Sciatic nerve (tissue), 2 donors: ENCODE measurements at places on chromosomes 4 and X.

DNA sequence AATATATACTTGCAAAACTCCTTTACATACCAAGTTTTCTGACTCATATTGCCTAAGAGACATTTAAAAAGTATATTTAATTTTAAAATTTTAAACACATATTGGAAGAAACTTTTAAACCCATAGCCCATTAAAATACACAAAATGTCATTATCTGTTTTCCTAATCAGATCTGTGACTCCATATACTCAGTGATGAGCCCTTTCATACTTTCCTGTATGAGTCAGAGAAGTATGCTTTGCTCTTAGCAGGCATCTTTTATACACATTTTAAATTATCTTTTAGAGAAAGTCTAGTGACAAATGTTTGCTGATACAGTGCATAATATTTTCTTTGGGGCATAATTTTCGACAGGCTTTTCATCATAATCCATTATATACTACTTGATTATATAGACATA, 26.4 kb downstream of the SPIN3 start:
- DNase-seq, result no peak

- no peak for DNase-seq
These were observed 121.0 kb downstream of the KCNIP4 start for GRCh38 chr4:21827575-21827974.

- DNase-seq, result no peak
These were observed 92.7 kb upstream of the PGRMC2 start for GRCh38 chr4:128380306-128380705.

GRCh38 chr4:147355847-147356246, 125.0 kb upstream of the EDNRA start:
- no peak for DNase-seq

GRCh38 chrX:13377550-13377934, 57.7 kb upstream of the ATXN3L start:
- no peak for DNase-seq

DNA sequence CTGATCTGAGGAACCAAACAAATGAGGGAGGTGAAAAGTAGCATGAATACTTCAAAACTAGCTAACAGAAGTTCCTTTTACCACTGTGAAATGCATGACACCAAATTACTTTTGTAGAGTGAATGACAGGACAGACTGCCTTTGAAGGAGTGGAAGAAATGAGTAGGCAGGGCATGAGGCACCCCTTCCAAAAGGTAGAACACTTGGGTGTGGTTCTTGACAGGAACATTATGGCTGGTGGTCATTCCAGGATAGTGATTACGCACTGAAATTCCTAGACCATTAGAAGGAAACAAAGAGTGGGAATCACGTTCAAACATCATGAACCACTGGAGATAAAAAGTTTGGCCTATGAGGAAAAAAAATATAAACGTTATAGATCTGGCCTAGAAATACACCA, 4.9 kb downstream of the HUWE1 start:
- DNase-seq, result no peak

DNA sequence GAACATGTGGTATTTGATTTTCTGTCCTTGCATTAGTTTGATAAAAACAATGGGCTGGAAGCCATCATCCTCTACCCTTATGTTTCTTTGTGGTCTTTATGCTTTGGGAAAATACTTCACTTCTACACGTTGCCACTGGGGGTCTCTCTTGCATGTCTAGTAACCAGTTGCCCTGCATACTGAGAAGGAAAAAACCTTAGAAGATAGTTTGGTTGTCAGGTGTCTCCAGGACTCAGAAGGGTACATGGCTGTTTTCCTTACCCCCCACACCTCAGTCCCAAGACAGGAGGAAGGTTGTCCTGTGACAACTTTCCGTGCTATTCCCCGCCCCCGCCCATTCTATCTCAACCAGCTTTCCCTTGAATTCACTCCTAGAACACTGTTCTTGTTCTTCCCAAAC, 62.1 kb upstream of the LANCL3 start:
- no peak for DNase-seq

GRCh38 chr4:3388471-3389232, 53.1 kb upstream of the HGFAC start:
- DNase-seq, result no peak

DNA sequence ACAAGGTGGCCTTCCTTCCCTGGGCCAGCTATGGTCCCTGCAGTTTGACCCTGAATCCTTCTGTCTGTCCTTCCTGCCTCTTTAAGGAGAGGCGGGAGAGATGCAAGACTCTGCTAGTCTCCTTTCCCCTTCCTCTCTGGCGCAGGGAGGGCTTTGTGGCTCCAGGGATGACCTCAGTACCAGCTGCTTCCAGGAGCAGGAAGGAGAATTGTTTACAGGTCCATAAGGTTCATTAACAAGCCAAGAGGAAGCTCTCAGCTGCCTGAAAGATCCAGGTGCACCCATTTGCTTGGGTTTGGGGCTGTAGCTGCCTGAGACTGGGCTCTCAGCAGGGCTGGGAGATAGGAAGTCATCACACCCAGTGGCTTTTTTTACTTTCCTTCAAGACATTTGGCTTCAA, 4.0 kb upstream of the FATE1 start:
- no peak for DNase-seq

GRCh38 chrX:78958419-78959116, 13.4 kb downstream of the P2RY10 start:
- no peak for DNase-seq

DNA sequence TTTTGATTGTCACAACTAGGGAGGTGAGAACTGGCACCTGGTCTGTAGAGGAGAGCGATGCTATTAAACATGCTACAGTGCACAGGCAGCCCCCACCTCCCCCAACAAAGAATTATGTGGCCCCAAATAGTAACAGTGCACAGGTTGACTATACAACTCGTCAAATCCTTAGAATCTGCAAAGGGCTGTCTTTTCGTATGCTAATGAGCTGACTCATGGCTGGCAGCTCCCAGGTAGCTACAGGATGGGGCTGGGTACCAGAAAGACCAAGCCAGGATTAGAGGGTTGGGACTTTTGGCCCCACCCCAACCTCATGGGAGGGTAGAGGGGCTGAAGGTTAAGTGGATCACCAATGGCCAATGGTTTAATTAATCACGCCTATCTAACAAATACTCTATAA, 104.7 kb upstream of the SORBS2 start:
- DNase-seq, result no peak

DNA sequence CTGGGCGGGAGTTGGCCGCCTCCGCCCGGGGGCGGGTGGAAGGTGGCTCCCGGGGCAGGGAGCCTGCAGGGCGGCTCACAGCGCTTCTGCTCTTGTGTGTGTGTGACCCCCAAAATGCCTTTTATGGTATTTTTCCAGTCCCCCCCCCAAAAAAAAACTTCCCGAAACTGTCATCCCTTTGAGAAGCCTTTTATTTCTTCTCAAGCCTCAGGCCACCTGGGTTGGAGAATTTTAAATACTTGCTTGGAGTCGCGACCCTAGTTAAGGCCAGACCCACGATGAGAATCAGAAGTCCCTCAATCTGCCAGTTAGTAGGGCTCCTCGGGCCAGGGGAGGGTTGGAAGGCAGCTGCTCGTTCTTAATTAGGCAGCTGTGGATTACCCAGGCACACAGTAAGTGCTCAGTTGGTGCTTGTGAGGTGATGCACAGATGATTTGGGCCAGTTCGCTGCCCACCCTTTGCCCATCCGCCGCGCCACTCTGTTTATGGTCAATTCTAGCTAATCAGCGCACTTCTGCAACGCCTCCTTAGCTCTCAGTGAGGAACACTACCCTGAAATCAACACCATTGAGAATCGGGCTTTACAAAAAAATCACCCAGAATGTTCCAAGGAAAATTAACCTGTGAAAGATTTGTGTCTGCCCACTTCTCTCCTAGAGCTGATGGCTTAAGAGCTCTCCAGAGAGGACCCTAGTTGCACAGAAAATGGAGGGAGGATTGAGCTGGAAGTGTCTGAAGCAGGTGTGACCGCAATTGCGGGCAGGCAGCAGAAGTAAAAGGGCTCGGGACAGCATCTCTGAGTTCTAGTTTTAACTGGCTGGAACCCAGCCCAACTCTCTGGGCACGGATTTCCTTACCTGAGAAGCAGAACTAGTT, 648 bp upstream of the SCD5 start:
- DNase-seq, result no peak

GRCh38 chr4:144688035-144688569, 42.1 kb downstream of the HHIP start:
- no peak for DNase-seq

DNA sequence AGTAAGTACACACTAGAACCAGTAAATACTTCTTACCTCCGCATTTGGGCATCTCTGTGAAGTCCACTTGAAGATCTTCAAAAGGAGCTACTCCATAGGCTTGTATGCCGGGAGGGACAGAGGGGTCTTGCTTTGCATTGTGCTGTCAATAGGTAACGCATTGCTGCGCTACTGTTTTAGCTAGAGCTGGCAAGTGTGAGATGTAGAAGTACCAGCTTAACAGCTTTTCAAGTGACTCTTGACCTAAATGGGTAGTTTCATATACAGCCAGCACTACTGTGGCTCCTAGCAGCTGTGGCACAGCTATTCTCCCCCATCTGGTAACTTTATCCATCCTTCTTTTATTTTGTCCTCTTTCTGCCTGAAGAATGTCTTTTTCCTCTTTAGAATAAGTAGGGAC, 205.3 kb upstream of the KLF8 start:
- no peak for DNase-seq

DNA sequence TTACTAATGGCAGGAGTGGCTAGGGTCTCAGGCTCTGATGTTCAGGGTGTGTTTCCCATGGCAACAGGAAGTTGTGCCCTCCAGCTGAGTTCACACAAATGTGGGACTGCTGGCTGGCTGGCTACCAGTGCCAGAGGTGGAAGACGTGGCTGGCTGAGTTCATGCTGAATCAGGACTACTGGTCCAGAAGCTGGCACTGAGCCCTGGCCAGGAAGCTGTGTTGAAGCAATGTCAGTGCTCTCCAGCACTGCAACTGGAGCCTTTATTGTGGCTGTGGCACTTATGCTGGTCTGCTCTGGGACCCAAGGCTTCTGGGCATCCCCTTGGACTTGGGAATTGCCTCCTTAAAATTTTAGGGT, 42.0 kb upstream of the ZXDA start:
- DNase-seq, result no peak

- DNase-seq, result no peak
These were observed 13.7 kb downstream of the OCRL start for GRCh38 chrX:129553619-129554288.

DNA sequence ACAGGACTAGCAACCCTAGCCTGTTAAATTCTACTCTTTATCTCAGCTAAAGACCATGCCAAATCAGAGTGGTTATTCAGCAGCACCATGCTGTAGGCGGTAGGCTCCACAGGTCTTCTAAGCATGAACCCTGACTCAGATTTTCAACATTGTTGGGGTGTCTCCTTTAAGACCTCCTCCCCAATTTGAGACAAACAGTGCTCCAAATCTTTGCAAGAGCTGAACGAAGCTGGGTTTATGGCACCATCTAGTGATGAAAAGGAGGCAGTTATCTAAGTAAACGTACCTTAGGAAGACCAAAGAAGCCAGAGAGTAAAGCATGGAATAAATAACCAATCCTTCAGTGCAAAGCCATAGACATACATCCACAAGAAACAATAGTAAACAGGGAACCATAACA, 334.5 kb upstream of the SLC7A11 start:
- no peak for DNase-seq

DNA sequence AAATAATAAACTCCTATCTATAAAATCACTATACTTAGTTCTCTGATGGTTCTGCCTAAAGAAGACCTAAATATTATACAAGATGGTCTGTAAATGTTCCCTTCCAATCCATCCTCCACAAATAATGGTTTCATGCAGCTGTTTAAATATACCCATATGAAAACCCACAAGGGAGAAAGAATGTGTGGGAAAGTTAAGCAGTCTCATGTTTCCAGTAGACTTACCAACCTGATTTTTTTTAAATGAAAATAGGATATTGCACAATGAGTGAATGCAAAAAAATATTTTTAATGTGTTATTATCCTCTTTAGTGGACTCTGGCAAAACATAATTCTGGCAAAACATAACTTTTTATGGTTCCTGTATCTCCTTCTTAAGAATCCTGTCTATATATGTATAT, 23.3 kb downstream of the CAMK2D start:
- no peak for DNase-seq

- no peak for DNase-seq
These were observed 348.7 kb downstream of the BMPR1B start for GRCh38 chr4:95106408-95106928.

DNA sequence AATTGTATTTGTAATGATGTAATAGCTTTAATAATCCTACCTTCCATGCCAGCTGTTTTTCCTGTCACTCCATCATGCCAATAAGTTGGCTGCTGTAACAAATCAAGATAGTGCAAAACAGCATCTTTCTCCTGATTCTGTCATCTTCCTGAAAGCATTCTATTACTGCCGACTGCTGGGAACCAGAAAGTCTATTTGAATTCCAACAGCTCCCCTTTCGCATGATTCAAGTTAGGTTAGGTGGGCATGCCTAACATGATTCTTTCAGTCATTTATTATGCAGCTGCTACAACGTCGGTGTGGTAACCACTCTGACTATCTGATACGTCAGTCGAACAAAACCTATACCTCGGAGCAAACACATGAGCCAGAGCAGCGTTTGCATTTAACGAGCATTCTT, 127.9 kb upstream of the DMD start:
- no peak for DNase-seq

- no peak for DNase-seq
These were observed 35.1 kb upstream of the TAPT1 start for GRCh38 chr4:16261313-16261878.

DNA sequence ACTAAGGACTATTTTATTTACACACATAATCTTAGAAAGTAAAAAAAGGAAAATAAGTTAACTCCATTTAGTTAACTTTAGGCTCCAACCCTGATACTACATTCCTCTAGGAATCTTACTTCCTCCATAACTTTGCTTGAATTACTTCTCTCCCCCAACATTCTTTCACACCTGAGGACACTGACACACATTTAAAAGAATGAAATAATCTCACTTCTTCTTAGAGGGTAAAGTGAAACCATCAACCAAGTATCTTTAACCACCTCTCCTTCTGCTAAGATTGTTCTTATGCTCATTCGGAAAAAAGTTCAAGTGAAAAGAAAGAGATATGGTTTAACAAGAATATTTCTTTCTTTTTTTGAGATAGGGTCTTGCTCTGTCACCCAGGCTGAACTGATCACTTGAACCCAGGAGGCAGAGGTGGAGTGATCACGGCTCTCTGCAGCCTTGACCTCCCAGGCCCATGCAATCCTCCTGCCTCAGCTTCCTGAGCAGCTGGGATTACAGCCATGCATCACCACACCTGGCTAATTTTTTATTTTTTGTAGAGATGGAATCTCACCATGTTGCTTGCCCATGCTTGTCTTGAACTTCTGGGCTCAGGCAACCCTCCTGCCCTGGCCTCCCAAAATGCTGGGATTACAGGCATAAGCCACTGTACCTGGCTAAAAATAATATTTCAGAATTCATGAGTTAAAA, 28.5 kb downstream of the SLC25A4 start:
- DNase-seq, result no peak

DNA sequence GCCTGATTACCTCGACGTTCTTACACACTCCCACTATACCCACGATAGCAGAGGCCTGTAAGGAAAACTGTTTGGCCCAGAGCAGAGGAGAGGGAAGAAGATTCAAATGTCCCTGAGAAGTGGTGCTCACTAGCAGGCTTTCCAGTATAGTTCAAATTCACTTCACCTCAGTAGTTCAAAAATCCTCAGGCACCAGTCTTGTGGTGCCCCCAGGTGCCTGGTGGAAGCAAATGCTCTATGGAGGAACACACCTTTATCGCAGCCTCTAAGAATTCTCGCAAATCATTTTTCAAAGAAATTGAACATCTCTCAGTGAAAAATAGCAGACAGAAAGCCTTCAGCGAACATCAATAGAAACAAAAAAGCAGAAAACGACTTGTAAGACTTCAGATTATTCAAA, 12.2 kb upstream of the MTMR1 start:
- DNase-seq, result no peak

- no peak for DNase-seq
These were observed 36.8 kb downstream of the AFM start for GRCh38 chr4:73518340-73518739.
